Ureter (tissue), 1 donor: ENCODE measurements at places on chromosomes 12 and 14. TPM values are rescaled to one million over a fixed set of nuclear protein-coding genes. Genes with fewer than 3 reads are reported as not detected.

Gene BMP4
- total RNA-seq: 10.8 TPM

Gene CRIP2
- total RNA-seq: 186 TPM

Gene ASPG
- 6.4 TPM for total RNA-seq

DNA sequence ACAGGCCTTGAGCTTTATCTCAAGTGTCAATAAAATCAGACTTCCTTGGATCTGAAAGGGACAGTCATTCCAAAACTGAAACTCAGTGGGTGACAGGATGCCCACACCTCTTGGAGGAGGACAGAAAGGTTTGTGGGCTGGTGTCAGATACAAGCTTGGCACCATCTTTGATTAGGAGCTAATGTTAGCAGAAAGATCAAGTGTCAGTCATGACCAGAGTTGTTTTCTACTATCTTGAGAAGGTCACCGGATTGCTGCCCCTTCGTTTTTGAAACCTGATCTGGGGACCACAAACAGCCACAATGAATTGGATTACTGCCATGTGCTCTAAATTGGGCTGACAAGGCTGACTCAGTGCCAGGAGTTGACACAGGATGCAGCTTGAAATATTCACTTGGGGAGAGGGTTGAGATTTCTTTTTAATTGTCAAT, 88.3 kb downstream of the OTOGL start:
- DNase-seq: peak; percentile 44

DNA sequence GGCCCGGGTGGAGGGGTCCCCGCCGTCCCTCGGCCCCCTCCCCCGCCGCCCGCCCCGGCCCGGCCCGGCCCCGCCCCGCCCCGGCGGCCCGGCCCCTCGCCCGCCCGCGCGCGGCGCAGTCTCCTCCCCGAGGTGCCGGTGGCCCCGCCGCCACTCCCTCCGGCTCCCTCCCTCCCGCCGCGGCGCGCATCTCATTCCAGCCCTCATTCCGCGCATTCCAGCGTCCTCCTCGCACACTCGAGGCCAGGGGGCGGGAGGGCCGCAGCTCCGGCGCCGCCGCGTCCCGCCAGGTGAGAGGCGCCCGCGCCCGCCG, at the start of gene TEAD4:
TSS of gene TEAD4 (plus strand) at position 206 of the 313 bp plus-strand sequence.
- DNase-seq: no peak

DNA sequence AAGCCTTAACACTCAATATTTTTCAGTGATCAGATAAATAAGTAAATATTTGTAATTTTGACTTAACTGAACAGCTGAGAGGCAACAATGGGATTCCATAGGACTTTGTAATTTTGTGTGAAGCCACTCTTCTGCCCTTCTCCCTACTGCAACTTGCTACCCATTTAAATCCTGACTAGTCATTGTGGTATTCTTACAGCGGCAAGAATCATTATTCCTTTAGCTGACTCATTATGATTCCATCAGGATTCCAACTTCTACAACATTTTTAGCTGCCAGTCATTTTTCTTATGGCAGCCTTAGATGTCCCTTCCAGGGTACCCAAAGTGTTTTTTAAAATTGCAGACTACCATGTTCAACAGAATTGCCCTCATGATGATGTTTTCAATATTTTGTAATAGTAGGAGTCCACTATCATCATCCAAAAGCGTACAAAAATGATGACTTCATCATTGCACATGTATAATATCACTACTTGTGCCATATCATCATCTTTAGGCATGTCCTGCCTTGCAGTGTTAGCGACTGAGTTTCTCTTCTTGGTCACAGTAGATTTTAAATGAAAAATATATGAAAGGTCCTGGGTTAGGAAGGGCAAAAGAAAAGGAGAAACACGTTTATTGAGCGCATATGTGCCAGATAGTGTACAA, 5.1 kb upstream of the MAGOHB start:
- no peak for DNase-seq

DNA sequence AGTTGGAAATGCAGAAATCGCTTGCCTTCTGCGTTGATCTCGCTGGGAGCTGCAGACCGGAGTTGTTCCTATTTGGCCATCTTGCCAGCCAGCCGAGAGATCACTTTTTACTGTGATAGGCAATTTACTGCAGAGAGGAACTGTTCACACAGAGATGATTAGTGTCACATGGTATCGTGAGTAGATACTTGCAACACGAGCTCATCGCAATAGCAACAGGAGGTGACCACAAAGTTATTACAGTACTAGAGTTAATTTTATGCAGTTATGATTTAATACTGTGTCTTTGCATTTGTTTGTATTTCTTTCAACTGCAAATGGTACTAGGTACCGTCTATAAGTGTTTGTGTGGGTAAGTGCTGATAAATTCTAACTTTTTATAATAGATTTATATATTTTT, 27.8 kb downstream of the NOPCHAP1 start:
- no peak for DNase-seq
